T47D (cell line): ENCODE measurements at places on chromosomes 11 and 22.

DNA sequence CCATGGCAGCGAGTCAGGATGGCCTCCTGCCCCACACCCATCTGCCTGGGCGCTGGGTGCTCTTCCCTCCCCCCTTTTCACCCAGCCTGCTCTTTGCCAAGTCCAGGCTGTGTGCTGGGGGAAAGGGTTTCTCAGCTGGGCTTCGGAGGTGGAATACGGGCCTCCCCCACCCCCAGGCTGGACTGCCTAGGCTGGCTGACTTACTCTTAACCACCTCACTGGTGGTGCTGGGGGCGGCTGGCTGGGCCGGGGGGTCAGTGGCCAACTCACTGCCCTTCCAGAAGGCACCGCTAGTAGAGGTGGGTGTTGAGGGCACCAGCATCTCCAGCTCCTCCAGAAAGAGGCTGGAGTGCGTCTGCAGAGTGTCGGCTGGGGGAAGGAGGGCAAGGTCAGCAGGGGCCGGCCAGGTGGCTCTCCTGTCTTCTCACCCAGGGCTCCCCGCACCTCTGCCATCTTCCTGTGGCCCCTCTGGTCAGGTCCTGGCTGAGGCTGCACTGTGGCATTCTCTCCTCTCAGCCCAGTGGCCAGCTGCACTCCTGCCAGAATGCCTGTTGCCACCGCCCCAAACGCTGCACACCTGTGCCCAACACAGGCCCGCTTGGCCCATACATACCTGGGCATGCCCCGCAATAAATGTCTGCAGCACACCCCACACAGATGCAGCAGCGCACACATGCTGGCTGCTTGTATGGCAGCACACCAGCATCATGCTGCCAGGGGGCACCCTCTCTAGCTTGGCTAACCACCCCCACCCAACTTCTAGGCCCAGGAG is 9.7 kb downstream of the PITPNM1 start:
- DNase-seq: no peak

GRCh38 chr11:21056644-21057043 is 387.3 kb downstream of the NELL1 start:
- DNase-seq: no peak

DNA sequence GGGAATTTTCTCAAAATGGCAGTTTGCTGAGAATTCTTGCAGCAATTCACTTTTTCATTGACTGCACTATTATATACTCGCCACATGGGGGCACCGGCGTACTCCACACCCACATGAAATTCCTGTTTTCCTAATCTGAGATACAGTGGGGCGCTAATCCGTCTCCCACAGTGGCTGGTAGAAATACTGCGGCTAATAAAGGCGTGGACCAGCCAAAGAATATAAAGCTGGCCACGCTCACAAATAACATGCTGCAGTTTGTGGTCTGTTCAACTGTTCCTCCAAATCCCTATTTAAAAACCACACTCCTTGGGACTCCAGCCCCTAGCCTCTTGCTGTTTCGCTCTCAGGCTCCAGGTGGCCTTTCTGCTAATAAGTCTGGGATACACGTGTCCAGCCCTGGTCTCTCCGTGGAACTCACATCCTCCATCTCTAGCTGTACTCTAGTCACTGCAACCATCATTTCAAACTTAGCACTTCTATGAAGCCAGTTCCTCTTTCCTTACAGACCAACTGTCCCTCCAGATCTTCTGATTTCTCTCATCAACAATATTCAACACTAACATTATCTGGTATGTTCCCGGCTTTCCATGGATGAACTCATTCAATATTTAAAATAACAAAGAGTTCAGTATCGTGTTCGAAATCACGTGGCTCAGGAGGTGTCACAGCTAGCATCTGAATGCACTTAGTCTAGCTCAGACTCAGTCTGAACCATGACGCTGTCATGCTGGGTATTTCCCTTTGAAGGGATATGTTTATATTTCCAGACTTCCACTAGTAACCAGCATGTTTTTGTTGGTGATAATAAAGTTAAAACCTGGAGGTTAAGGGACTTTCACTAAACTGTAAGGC is 22.0 kb downstream of the TBRG1 start:
- DNase-seq: peak; percentile 58

DNA sequence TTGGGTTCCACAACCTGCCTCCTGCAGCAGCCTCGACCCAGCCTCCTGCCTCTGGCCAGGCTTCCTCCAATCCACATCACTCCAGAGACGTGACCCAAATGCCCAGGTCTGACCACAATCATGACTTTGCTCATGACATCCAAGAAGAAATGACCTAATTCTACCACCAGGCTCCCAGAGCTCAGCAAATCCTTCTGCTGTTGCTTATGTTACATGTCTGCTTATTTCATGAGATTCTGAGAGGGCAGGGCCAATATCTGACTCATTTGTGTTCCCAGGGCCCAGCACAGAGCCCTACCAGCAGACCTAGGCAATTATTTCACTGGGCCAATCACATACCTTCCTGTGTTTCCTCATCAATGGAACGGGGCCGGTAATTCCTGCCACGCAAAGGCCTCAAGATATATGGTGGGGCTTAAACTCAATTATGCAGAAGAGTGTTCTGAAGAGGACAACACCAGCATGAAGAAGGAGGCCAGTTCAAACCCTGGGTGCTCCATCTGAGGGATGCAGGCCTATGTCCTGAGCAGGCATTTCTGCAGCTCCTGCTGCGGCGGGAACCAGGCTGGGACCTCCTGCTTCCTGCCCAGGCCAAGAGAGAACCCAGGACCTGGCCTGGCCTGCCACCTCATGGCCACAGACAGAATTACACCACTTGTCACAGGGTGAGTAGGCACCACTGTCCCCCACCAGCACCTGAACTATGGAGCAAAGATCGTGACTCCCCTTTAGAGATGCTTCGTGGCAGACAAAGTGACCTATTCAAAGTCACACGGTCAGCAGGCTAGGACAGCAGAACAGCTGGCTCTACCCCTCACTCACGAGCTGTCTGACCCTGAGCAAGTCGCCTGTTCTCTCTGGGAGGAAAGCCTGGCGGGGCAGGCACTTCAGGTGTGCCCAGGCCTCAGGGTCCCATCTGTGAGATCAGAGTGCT is 5.9 kb downstream of the CENPM start:
- DNase-seq: no peak

GRCh38 chr11:69716099-69716498 is 12.3 kb upstream of the FGF19 start:
- DNase-seq: no peak

DNA sequence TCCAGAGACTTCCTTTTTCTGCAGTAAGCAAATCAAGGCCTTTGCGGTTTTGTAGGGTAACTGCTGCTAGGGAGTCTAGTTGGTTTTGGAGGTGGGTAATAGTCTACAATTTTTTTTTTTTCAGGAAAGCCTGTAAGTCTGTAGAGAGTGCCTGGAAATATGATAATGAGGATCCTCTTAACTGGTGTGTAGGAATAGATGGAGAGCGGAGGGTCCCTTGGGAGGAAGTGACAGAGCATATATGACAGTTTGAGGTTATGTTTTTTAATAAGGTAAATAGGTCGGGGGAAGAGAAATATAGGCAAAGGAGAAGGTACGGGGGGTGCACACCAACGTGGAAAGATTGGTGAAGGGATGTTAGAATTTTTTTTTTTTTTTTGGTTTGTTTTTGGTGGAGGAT is 25.9 kb downstream of the ZNF195 start:
- DNase-seq: no peak

DNA sequence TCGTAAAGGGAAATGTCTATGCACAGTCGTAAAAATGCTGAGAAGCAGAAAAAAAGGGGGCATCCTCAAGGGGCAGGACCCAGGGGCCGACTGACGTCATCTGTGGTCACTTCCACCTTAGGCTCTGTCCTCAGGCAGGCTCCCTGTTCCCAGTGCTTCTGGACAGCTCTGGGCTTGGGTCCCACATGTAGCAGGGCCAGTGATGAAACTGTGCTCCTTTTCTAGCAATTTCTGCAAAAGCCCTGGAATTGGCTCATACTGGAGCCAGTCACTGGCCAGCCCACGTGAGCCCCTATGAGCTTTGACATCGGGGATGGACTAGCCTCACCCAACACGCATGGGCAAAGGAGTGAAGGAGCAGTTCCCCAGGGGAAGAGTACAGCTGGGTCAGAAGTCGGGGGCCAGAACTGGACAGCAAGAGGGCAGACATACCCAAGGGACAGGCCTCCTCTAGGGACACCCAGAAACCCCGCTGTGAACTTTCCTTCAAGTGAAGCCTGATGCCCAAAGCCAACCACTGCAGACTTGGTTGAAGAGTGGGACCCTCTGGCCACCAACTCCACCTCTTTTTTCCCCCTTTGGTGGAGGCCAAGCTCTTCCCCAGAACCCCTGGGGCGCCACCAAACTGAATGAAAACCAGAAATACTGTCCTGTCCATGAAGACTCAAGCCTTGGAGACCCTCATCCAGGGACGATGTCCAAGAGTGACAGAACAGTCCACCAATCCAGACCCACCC is 1349.0 kb downstream of the BRD1 start:
- no peak for DNase-seq
